Activated CD4-positive, alpha-beta T cell treated with anti-CD3 and anti-CD28 coated beads, Interleukin-2, Interleukin-4, amounts not matched to agents 100 ng/mL and 50 ng/mL, durations not matched to agents 16 hours and 8 hours (primary cell): ENCODE measurements at places on chromosomes 7 and 10.

DNA sequence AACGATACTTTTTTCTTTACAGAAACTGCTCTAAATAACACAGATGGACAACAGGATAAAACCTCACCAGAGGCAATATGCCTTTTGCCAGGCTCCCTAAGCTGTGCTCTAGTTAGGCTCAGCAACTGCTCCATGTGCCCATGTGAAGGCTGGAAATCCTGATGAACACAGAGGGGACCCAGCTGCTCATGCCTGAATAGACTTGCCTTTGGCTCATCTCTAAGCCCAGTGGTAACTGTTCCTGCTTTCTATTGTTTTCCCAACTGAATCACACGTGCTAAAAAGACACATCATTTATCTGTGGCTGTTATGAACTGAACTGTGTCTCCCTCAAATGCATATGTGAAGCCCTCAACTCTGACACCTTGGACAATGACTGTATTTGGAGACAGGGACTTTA lies 110.4 kb downstream of the RNF216 start:
- no peak for DNase-seq

- no peak for DNase-seq
Measured at GRCh38 chr7:150746921-150747320, 9.7 kb downstream of the GIMAP5 start.

- DNase-seq = no peak
Measured at GRCh38 chr10:62502995-62503613, 128.9 kb downstream of the ZNF365 start.

DNA sequence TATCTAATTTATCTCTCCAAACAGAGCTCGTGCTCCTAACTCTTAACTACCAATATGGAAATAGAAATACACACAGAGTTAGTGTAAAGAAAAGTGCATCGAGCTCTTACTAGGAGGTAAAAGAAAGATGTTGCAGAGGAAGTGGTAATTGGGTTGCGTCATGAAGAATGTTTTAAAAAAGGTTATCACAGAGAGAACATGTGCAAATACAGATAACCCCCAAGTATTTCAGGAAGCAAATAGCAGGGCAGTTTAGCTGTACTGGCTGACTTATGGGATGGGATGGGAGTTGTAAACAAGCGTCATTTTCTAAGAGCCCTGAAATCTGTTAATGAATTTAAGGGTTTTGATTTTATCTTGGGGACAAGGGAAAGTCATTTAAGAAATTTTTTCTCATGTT lies 153.9 kb downstream of the AGMO start:
- DNase-seq = no peak

DNA sequence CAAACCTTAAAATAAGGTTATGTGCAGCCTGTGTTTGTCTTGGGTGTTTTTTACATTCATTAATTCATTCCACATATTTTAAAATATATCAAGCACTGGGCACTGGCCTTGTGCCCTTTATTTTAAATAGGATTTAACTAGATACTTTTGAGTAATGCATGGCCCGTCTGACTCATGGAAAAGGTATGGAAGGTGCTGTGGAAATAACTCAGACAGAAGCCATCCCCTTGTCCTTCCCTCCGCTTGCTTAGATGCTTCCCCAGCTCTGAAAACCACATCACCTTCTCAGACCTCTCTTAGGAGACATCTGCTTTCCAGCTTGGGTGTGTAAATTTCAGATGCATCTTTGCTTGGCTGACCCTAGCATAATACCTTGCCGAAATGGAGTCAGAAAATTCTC lies 30.5 kb downstream of the SLC18A2 start:
- no peak for DNase-seq
